ENCODE measurements at places on chromosomes 11 and 22.
A peak's percentile ranks its signal among the peaks of the same experiment; 100 is the strongest.

GRCh38 chr11:65501186-65501471 is 2.3 kb downstream of the MALAT1 start:
- DNase-seq, result no peak

DNA sequence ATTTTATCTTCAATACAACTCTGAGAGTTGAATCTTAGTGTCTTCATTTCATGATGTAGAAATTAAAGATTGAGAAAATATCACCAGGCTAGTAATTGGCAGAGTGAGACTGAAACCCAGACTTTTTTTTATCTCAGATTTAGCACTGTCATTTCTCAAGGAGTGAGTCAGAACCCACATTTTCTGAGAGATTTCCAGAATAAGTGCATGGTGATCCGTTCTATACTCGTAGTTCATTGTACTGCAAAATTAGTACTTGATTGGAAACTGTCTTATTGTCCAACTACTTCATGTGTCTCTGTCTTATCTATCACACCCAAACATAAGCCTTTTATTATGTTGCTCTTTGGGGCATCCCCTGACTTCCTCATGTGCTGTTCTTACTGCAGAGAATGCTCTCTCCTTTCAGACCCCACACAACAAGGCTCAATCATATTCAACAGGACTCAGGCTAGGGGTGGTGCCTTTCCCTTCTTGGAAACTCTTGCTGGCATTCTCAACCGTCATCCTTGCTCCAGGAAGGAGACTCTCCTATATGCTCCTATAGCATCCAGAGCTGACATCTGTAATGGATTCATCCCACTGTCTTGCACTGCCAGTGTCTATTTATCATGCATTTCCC is 76.7 kb upstream of the BLID start:
- DNase-seq, result no peak

DNA sequence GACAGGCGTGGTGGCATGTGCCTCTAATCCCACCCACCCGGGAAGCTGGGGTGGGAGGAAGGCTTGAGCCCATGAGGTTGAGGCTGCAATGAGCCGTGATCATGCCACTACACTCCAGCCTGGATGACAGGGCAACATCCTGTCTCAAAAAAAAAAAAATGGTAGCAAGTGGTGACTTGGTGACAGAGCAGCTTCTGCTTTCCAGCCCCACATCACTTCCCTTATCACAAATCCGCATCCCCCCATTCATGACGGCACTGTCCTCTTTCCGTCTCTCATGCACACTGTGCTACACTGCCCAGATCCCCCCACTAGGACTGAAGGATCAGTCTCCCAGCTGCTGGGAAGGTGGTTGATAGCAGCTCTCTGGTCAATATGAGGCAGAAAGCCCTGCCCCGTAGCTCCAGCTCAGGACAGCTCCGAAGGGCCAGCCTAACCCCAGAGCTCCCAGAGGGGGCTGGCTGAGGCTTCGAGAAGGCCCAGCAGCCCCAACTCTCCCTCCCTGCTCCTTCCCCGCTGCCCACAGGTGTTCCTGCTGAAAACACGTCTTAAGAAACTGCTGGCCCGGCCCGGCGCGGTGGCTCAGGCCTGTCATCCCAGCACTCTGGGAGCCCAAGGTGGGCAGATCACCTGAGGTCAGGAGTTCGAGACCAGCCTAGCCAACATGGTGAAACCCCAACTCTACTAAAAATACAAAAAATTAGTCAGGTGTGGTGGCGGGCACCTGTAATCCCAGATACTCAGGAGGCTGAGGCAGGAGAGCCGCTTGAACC is 15.9 kb downstream of the PGA5 start:
- DNase-seq, result no peak

DNA sequence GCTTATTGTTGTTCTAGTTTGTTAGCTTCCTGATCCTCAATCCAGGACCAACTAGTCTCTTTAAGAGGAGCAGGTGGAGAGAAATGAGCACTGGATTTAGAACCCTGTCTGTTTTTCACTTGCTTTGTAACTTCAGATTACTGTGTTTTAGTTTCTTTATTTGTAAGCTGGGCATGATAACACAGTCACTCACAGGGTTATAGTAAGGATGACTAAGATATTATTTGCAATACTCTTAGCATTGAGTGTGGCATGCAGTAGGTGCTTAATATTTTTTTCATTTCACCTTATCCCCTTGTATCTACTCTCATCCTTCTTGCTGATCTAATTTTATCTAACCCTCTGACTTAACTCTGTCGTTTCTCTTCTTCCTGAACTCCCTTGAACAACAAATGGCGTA is 33.8 kb downstream of the DNHD1 start:
- DNase-seq, result no peak

- DNase-seq, result no peak
Observed at GRCh38 chr11:83159902-83160865, 3.3 kb downstream of the PCF11 start.

DNA sequence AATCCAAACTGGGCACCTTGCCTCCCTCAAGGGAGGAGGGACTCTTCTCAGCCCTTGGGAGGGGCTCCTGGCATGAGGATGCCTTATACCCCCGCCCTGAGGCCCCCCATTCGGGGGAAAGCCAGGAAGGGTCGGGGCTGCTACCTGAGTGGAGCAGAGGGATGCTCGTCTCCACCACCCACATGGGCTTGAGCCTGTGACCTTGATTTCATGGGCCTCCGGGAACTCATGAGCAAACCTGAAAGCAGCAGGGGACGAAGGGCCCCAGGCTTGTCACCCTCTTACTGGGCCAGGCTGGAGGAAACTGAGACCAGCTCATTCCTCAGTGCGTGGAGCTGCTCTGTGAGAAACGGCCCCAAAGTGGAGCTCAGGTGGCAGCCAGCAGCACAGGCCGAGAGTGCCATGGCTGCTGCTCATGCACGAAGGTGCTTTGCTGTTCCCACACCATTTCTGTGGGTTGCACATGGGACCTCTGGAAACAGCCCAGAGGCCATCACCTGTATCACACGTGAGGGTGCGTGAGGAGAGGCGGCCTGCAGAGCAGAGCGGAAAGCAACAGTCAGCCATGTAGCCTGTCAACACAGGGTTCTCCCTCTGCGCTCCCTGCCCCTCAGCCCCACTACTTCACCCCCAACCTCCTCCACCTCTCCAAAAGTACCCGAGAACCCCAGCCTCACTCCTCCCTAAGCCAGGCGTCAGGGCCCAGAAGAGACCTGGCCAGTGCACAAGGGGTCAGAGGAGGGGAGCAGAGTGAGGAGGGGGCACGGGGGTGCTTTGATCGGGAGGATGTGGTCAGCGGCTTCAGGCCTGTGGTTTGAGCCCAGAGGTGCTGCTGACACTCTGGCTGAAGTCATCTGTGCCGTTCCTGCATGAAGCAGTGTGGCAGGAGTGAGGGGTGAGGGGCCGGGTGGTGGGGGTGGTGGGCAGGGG is 14.1 kb upstream of the IL2RB start:
- peak; percentile 95 for DNase-seq

- no peak for DNase-seq
Observed at GRCh38 chr11:43243927-43244326, 67.9 kb upstream of the API5 start.

DNA sequence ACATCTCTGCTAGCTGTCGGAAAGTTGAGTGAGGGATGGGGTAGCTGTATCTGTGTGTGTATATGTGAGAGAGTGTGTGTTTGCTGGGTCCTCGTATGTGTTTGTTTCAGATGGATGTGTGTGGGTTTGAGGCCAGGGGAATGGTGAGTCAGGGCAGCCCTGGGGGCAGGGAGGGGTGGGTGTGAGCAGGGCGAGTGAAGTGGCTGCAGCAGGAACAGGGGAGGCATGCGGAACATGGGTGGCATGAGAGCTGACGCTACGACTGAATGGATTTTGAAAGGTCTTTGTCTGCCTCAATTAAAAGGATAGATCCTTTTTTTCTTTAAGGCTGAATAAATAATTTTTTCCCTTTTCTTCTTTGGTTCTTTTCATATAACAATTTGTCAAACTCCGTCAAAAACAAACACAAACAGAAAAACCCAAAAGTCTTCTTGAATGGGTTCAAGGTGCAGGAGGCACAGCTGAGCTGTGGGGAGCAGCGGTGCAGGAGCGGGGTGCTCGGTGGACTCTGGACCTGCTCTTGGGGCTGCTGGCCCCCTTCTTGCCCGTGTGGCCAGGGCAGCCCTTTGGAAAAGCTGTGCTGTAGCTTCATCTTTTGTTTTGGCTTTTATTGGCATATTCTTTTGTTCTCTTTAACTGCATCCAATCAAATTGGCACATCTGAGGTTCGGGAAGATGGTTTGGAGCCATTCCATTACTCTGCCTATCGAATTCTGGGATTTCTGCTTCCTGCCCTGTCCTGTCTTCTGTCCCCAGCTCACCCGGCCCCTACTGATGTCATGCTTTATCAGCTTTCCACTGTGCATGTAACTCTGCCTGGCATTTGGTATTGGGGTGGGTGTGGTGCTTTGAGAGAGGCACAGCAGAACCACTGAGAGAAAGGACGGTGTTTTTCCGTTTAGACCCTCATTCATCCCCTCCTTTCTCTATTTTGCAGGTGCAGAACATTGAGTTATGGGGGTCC is 80.1 kb downstream of the ADAMTS15 start:
- no peak for DNase-seq

GRCh38 chr11:76228071-76228874 is 22.0 kb upstream of the WNT11 start:
- DNase-seq, result no peak

GRCh38 chr11:32262367-32262766 is 171.5 kb downstream of the RCN1 start:
- no peak for DNase-seq

DNA sequence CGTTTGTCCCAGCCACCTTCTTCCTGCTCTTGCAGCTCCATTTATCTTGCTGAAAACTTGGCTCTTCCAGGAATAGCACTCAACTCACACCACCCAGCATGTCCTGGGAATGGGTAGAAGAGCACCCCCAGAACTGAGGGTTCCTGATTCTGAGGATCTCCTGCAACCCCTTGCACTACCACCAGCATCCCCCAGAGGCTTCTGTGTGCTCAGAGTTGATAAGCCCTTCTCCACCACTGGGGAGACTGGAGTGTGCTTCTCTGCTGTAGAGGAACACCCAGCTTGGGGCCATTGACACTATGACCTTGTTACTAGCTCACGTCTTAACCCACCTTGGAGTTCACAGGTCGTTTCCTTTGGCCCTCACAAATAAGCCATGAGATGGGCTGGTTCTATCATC is 121.0 kb downstream of the GRIK4 start:
- DNase-seq, result no peak

DNA sequence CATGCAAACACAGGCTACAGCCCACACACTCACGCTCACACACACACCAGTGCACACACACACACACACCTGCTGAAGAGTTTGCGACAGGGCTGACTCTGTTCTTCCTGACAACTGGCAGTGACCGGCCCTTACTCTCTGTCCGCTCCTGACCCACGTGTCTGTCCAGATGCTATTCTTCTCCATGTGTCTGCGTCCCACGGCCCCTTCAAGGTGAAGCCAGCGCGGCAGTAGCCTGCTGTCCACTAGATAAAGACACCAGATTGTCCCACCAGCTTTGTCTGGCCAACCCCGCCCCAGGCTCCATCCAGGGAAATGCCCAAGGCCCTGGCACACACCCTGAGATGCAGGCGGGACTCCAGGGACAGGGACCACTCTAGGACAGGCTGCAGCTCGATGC is 713.9 kb downstream of the BRD1 start:
- DNase-seq, result no peak

- peak; percentile 97 for DNase-seq
Observed at GRCh38 chr11:85752890-85753581, 57.9 kb downstream of the SYTL2 start.

DNA sequence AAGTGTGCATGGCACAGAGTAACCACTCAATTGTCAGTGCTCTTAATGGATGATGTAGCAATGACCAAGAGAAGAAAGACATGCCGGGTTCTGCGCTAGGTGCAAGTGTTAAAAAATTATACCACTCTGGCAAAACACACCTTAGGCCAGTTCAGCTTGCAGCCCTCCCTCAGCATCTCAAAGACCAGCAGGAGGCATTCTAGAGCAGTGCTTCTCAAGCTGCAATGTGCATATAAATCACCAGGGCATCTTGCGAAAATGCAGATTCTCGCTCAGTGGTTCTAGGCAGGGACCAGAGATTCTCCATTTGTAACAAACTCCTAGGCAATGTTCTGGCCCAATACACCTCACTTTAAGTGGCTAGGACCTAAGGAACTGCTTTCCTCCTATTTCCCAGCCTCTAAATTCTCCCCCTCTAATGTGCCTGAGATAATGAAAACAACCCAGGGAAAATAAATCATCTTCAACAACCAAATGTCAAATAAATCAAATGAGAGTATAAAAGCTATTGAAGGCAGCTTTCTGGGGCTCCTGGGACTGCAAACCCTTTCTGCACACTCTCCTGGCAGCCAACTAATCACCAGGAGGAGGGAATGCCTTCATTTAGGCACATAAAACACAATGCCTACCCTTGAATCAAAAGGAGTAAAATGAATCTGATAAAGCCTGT is 337.2 kb upstream of the API5 start:
- no peak for DNase-seq

DNA sequence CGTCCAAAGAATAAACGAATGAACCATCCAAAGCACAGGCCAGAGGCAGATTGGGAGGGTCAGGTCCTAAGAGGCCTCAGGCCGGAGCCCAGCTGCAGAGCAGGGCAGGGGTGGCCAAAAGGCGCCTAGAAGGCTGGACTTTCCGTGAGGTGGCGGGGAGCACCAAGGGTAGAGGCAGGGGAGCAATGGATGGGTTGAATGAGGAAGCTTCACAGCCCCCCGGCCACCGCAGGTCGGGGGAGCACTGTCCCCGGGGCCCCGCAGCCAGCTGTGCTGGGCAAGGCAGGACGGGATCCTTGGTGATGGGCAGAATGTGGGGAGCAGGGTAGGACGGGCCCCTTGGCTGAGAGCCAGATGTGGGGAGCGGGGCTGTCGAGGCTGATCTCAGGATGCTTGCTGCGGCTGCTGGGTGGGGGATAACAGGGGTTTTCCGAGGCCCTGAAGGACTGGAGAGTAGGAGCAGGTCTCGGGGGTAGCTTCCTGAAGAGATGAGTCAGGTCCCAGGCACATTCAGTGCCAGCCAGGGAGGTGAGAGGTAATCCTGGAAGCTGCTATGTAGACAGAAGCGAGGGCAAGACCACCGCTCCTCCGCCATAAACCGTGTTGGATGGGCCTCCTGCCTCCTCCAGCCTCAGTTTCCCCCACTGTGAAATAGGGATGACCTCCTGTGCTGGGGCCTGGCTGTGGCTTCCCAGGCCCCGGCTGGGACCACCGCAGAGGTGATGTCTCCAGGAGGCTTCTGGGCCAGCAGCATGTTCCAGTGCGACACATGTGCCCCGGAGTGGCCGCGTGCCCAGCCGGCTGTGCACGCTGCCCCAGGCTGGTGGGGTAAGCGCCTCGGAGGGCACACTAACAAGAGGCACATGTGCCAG is 34.6 kb upstream of the KCNQ1OT1 start:
- DNase-seq, result no peak

DNA sequence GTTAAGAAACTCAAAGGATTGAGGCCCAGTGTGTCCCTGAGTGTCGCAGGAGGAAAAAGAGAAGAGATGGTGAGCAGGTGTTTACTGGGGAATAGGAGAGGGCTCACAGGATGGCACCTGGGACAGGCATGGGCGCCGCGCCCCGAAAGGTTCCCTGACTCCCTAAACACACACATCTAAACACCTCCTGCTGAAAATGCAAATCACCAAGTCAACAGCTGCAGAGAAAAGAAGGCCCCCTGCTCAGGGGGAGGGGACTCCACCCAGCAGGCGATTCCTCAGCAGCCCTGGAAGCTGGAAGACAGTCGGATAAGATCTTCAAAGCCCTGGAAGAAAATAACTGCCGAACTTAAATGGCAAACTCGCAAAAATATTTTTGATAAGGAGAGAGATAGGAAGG is 377.2 kb downstream of the BRD1 start:
- DNase-seq, result no peak

Data from activated CD8-positive, alpha-beta T cell treated with anti-CD3 and anti-CD28 coated beads for 36 hours (primary cell).